ENCODE measurements at places on chromosomes 1 and 21.

DNA sequence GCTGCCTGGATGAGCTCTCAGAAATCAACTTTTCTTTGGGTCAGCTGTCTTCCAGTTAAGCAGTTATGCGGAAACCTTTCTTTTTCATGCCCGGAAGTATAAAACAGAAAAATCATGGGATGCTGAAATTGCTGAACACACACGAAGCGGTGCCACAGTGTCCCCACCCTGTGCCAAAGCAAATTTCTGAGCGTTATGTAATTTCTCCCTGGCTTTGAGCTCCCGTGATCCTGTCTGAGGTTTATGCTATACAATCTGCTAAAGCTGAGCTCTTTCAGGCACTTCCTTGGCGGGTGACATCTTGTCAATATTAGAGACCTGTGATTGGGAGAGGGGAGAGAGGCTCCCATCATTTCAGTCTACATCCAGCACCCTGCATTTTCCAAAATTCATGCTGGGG lies 201.7 kb downstream of the ROR1 start:
- no peak for DNase-seq

GRCh38 chr1:54377040-54377691 lies 29.0 kb downstream of the SSBP3 start:
- DNase-seq, result no peak

- no peak for DNase-seq
Measured at GRCh38 chr1:245480393-245481120, 325.8 kb downstream of the KIF26B start.

GRCh38 chr1:173002891-173003838 lies 47.6 kb downstream of the TNFSF18 start:
- DNase-seq, result no peak

DNA sequence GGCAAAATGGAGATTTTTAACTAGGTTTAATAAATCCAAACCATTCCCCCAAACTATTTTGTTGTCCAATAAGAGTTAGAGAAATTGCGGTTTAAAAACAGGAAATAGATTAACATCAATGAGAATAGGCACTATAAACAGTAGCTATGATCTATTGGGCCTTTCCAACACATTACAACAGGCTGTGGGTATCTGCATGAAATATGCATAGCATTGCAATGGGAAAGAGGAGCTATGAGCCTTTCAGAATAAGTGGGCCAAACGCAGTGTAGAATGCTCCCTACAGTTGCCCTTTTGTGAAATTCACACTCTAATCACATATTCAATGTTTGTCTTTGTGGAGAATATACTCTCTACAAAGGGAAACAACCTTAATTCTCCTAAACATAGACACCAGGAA lies 305.5 kb upstream of the PRMT6 start:
- DNase-seq, result no peak

GRCh38 chr1:147497826-147498225 lies 43.5 kb upstream of the BCL9 start:
- DNase-seq, result no peak

DNA sequence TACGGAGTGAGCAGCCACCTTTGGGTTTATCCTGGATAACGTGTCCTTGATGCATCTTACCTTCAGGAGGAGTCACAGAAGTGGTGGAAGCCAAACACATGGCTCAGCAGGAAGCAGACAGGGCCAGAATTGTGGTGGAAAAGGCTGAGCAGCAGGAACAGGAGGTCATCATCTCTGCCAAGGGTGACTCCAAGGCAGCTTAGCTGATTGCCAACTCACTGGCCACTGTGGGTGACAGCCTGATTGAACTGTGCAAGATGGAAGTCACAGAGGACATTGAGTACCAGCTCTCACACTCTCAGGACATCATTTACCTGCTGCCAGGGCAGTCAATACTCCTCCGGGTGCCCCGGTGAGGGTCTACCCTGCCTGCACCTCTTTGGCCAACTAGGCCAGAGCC lies 179.3 kb downstream of the FAF1 start:
- no peak for DNase-seq

DNA sequence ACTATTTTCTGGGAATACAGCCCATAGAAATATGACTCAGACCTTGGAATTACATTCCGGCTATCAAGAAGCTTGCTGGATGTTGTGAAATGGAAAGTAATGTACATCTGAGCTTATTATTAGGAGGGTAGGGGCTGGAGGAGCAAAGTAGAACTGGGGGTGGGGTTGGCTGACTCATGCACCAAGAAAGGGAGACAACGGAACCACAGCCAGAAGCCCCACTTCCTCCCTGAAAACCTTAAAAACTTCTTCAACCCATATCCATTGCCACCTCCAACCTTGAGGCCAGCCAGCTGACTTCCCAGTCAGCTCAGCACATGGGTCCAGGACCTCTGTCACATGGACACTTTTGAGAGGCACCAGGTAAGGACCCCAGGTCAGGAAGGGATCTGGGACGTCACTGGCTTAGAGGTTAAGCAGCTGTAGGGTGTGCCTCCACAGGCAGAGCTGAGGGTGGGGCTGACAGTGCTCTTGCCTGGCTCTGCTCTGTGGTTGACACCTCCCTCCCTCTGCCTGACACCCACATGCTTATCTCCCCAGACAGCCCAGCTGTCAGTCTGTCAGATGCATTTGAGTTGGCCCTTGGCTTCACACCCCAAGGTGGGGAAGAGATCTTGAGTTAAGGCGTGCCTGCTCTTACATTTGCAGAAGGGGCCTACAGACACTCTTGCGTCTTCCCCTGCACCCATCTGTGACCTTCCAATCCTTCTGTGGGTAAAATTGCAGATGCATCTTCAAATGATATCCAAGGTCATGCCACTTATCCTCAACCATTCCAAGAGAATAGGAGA lies 5.7 kb upstream of the ZNF683 start:
- DNase-seq, result peak; percentile 97

- DNase-seq, result no peak
Measured at GRCh38 chr1:214292322-214292721, 11.4 kb downstream of the SMYD2 start.

- no peak for DNase-seq
Measured at GRCh38 chr21:34100790-34101189, 27.4 kb downstream of the MRPS6 start.

GRCh38 chr1:115331558-115332331 lies 6.3 kb downstream of the NGF start:
- no peak for DNase-seq

- DNase-seq, result no peak
Measured at GRCh38 chr1:156664767-156665411, 12.3 kb downstream of the NES start.

- peak; percentile 64 for DNase-seq
Measured at GRCh38 chr1:28927648-28928313, 13.4 kb downstream of the EPB41 start.

GRCh38 chr1:6546326-6546725 lies 8.0 kb downstream of the NOL9 start:
- DNase-seq, result no peak

DNA sequence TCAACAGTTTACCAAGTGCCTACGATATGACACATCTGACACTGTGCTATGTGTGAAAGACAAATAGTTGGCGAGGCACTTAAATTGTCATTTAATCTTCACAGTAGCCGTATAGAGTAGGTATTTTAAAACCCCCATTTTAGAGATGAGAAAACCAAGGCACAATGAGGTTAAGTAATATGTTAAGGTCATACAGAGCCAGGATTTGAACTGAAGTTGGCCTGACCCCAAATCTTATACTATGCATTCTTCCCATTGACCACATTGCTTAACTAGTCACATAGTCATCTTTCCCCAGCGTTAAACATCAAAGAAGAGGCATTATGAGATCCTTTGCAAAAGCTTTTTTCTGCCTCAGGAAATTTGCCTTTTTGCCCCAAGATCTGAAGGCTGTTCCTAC lies 3.9 kb downstream of the INKA2 start:
- no peak for DNase-seq

DNA sequence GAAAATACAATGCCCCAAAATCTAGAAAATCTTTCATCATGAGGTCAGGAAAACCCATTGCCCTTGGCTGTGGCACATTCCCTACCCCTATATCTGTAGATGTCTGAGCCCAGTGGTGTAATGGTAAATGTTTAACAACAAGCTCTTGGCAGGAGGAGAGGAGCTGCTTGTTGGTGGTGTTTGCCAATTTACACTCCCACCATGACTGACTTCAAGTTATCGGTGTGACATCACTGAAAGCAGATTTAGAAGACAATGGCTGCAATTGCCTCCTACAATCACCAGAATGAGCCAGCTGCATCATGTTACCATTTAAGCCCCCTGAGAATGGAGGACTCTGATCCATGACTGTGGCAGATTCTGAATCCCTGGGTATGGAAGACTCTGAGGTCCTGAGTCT lies 70.9 kb downstream of the SDC3 start:
- no peak for DNase-seq

DNA sequence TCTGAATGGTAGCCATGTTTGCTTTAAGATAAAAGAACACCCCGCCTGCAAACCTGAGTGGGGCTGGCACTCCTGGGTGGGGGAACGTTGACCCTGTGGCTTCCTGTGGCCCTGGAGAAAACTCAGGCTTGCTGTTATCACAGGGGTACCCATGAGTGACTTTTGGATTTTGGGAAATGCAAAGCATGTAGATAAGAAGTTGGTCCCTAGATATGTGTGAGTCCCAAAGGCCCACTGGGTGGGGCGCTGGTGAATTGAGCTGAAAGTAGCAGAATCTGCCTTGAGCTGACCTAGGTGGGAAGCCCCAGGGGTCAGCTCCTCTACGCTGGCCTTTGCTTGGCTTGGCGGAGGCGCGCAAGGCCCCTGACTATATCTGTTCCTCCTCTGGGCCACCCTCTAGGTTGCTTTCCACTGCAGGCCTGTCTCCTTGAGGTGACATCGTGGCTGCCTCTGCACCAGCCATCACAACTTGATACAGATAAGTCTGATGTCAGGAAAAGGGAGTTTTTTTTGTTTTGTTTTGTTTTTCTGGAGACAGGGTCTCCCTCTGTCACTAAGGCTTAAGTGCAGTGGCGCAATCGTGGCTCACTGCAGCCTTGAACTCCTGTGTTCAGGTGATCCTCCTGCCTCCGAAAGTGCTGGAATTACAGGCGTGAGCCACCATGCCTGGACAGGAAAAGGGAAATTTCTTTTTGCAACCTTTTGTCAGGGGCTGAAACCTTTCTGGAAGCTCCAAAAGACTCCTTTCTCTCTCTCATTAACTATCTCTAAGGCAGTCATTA lies 72.2 kb downstream of the AGPAT3 start:
- no peak for DNase-seq

DNA sequence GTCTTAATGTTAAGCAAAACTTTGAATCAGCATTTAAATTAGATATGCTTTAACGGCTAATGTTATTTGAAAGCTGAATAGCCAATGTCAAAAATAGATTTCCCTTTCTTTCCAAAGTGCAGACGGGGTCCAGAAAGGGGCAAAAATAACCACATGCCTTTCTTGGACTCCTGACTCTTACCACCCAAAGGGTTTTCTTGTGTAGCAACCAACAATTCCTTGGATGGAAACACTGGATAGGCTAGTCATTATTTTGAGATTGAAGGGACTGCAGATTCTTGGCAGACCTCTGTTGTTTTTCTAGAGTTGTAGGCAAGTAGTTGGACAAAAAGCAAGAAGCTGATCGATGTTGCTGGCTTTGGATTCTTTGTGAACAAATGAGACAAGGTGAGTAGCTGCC lies 107.0 kb downstream of the MRPS6 start:
- DNase-seq, result no peak

GRCh38 chr21:42040411-42041180 lies 30.4 kb upstream of the ZBTB21 start:
- DNase-seq, result peak; percentile 99

DNA sequence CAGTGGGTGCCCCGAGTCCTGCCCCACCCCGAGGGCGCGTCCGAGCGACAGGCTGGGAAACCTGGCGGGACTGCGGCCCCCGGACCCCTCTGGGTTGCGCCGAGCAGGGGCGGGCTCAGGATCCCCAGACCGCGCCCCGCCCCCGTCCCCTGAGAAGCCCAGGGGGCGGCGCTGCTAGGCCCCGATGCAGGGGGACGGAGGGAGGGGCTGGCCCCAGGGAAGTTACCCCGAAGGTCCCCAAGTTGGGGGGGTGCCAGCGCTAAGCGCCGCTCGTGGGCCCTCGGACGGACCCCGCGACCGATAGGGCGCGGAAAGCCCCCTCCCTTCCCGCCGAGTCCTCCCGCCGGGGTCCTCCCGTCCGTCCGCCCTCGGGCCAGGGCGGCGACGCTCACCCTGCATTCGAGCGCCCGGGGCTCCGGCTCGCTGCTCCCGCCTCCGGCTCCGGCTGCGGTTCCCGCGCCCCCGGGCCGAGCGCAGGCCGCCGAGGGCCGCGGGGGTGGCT lies 414 bp downstream of the GPR153 start:
- DNase-seq, result no peak

Data from fibroblast of skin of left biceps (primary cell).